ENCODE measurements at places on chromosomes 16 and 17.

DNA sequence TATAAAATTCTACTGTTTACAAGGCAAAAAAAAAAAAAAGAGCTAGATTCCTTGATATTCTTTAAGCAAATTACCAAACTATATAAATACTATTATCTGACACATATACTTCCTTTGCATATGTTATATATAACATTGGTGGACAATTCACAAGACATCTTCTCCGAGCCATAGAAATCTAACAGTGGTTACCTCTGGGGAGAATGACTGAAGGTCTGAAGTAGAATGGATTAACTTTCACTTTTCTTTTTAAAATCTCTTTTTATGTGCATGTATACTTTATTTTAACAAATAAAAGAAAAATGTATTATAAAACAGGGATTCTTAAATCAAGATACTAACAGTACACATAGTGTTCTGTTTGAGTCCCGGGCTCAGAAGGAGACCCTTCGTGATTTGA lies 131.0 kb downstream of the MRTFB start:
- DNase-seq, result no peak

- DNase-seq, result no peak
Measured at GRCh38 chr17:73541111-73541510, 103.1 kb downstream of the SDK2 start.

DNA sequence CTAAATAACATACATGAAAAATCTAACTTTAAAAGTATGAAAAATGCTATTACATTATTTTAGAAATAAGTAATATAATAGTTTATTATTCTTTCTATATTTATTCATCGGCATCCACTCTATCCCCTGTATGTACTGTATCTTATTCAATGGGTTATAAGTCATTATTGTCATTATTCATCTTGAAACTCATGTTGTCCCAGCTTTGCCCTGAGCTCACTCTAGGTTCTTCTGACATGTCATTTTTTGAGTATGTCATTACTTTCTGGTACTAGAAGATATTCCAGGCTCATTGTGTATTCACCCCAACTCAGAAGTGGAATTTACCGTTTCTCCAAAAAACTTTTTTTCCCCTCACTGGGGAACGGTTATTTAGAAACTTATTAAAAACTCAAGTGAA lies 53.0 kb upstream of the MNT start:
- no peak for DNase-seq

DNA sequence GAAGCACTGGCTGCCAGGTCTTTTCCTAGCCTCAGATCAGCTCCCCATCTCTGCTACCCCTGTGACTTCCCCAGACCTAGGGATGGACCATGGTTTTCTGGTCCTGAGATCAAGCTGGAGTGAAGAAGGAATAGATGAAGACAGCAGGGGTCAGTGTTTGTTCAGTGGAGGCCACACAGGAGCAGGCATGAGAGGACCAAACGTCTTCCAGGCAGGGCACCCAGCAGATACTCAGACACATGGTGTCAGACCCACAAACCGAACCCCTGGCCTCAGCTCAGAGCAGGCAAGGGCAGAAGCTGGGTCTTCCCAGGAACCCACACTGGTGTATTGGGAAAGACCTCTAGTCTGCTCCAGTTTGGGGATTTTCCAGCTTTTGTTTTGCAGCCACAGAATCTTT lies 189.7 kb downstream of the IRX5 start:
- no peak for DNase-seq

DNA sequence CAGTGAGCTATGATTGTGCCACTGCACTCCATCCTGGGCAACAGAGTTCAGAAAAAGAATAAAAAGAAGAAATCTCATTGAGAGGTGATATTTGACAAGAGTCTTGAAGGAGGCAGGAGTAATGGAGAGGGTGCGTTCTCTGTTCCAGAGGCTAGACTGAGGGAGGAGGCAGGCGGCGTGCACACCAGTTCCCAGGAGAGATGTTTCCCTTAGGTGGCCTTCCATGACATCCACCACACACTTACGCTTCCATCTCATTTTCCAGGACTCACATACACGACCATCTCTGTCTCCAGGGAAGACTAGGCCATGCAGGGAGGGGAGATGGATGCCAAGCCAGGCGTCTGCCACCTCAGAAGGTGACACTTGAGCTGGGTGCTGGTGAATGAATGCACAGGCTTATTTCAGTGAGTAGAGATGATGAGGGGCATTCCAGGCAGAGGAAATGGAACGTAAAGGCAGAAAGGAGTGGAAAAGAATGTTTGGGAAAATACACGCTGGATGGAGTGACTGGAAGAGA lies 25.3 kb upstream of the N4BP1 start:
- DNase-seq, result no peak
